ENCODE measurements at places on chromosomes 1 and 21.

DNA sequence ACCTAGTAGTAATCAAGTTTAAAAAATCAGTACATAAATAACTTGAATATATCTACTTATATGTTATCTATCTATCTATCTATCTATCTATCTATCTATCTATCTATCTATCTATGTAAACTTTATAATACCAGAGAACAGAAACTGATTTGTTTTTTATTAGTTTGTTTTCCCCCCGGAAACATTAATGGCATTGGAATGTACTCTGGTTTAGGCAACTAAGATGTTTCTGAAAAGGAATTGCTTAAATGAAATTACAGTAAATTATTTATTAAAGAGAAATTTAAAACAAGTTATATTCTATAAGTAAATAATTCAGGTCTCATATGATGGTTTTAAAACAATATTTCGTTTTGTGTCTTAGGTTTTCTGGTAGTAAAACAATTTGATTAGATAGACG lies 681.0 kb upstream of the ADAMTS5 start:
- no peak for DNase-seq

- no peak for DNase-seq
Observed at GRCh38 chr1:151356696-151357095, 9.6 kb upstream of the RFX5 start.

DNA sequence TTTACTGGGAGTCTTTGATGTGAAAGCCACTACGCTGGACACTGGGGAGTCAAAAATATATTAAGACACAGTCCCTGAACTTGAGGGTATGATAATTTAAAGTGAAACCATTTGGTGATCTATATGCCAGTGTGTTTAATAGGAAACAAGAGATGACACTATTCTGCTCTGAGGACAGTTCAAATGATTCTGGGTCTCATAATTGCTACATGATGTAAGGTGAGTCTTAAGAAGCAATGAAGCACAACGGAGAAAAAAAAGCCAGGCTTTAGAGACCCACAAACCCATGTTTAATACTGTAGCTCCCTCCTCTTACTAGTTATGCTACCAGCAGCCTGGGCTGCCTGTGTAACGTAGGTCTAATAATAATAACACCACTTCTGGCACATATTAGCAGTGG lies 14.2 kb upstream of the LRRC8D start:
- DNase-seq: no peak

- DNase-seq: no peak
Observed at GRCh38 chr21:37357691-37358090, 8.9 kb upstream of the DYRK1A start.

DNA sequence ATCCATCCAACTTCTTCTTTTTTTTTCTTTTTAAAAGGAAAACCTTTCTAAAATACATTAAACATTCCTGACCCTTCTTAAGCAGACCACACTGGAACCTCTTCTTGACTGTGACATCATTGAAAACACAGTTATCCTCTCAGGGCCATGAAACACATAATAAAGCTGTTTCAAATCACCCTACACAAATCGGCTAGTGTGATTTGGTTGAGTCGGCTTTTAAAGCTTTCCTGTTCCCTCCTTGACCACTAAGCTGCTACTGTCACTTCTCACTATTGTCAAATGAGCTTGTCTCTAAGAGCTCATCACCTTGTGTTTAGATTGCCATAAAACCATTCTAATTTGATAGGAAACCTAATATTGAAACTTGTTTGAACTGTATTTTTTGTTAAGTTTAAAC lies 5.9 kb downstream of the USP24 start:
- no peak for DNase-seq

DNA sequence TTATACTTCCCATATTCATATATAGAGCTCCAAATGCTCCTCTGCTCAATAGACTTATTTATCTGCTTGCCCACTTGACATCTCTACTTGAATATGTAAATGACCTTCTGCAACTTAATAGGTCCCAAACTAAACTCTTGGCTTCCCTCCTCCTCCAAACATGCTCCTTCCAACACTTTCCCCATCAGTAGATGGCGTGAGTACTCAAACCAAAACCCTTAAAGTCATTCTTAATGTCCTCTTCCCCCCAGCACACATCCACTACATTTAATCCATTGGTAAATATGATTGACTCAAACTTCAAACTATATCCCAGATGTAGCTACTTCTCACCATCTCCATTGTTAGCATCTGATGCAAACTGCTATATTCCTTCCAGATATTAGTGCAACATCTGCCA lies 48.5 kb upstream of the PBX1 start:
- DNase-seq: no peak

DNA sequence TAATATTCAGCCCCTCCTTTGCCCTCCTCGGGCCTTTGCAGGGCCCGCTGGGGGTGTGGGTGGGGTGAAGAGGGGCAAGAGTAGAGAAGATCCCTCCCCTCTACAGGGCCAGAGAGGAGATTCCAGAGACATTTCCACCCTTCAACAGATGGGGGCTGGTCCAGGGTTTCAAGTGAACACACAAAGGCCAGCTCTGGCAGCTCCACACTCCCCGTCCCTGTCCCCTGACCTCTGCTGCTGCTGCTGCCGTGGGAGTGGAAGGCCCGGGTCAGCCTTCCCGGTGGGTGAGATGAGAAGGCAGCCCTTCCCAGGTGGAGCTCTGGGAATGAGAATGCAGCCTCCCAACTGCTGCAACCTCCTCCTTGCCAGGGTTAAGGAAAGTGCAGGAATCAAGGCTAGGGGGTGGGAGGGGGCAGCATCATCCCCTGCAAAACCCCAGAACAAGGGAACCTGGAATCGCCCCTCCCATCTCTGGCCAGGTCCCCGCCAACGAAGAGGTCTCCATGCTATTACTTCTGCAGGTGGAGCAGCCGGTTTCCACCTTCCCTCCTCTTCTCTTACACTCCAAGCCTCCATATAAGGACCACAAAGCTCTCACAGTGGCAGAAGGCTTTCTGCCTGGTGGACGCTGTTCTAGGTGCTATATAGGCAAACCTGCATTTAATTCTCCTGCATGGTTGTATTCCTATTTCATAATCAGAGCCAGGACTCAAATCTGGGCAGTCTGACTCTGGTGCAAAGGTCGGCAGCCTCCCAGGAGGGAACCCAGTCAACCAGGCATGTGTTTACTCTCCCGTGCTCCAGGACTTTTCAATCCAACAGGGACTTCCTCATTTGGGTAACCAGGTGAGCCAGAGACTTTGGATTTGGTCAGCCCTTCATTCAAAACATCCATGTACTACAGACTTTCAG lies 22.9 kb upstream of the ARHGEF10L start:
- no peak for DNase-seq

GRCh38 chr1:115428256-115428655 lies 90.2 kb upstream of the NGF start:
- DNase-seq: no peak

DNA sequence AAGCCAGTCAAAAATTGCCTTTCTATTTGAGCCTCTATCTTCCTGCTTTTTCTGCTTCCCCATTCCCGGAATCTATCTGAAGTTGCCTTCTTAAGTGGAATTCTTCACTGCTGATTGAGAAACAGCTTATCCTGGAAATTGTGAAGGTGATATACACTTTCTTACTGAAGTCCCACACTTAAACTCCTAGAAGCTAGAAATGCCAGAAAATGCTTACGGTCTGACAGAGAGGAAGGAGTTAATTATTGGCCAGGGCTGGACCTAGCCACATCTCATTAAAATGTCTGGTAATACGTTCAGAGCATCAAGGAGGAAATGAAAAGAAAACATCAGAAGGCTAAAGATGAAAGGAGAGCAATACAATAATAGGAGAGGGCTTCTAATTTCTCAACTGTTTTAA lies 292.5 kb upstream of the SNX7 start:
- no peak for DNase-seq

- DNase-seq: no peak
Observed at GRCh38 chr1:245742896-245743295, 588.1 kb downstream of the KIF26B start.

GRCh38 chr1:7221826-7222694 lies 436.8 kb downstream of the CAMTA1 start:
- DNase-seq: no peak

Measured in effector memory CD8-positive, alpha-beta T cell (primary cell).